ENCODE measurements at places on chromosomes 7 and 10.

GRCh38 chr7:106294334-106294733 is 9.6 kb upstream of the NAMPT start:
- DNase-seq: no peak

DNA sequence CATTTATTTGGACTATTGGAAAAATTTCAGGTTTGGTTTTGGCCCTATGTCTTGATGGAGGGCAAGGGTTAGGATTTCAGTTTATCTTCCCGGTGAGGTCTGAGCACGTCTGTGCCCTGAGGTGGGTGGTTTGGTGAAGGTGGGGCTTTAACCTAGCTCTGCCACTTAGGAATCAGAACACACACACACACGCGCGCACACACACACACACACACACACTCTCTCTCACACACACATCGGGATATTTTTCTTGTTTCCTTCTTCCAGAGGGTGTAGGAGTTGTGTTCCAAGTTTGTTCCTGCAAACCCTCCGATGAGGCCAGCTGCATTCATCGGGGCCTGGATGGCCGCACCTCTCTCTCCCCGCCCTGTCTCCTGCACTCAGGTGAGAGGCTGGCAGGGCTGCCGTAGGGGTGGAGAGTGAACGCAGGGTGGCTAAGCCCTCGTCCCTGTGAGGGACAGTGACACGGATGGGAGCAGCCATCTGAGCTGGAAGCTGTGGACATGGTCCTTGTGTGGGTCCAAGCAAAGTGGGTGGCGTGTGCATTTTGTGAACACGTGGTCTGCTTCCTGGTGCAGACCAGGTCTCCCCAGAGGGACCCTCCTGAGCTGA is 34.2 kb downstream of the CHST12 start:
- DNase-seq: no peak

GRCh38 chr7:158976849-158977593 is 120.7 kb downstream of the DYNC2I1 start:
- DNase-seq: peak; percentile 81

- peak; percentile 29 for DNase-seq
Observed at GRCh38 chr7:74289659-74290552, 699 bp downstream of the CLIP2 start.

GRCh38 chr10:32256613-32257437 is 90.1 kb downstream of the EPC1 start:
- peak; percentile 81 for DNase-seq

DNA sequence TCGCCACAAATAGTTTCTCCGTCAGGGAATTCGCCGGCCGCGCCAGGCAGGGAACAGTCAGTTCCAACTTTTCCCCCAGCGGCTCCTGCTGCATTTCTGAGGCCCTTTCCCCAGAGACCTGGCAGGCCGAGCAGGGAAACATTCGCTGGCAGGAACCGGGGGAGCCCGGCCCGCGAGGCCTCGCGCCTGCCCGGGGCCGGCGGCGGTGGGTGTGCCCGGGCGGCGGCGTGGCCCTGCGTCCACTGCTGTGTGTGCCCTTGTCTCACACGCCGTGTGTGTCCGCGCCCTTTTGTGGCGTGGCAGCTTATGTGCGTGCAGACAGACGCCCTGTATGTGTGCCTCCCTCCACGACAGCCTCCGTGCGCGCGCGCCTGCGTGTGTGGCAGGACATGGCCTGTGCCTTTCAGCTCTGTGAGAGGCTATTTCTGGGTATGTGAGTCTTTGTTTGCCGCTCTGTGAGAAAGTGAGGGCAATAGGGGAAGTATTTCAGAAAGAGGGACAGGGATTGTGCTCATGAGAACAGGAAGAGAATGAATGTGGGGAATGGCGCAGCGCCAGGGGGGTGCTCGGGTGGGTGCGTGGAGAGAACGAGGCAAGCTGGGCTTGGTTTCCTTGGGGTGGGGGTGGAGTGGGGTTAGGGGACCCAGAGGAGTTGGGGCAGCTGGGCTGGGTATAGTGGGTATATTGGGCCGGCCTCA is 689 bp upstream of the SMARCD3 start:
- DNase-seq: peak; percentile 32

DNA sequence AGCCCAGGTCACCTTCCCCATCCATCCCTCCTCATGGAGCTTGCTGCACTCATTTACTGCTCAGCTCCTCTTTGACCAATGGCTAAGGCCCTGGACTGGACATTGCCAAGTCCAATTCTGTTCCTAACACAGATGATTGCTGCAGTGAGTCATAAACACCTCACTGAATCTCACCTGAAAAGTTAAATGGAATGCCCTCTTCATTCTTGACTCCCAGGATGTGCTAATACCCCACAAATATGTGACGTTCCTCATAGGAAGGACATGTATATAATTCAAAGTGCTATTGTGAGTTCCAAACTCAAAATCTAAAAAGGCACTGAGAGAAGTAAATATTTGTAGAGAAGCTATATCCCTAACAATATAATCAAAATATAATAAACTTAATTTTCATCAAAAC is 73.5 kb upstream of the DLX6 start:
- no peak for DNase-seq

DNA sequence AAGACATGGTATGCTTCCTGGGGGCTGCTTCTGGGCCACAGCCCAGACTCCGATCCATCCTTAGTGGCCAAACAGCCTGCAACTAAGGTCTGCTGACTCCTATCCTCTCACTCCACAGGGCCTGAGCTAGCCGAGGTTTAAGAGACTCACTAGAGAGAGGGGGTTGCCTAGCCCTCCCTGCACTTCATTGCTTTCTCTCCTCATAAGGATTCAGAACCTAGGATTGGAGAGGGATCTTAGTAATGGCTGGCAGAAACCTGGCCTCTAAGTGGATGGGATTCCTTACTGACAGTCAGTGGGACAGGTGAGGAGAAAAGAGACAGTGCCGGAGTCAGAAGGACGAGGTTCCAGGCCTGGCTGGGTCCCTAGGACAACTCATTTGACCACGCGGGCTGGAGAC is 8.2 kb upstream of the DDIT4 start:
- DNase-seq: no peak

- DNase-seq: no peak
Observed at GRCh38 chr10:67809107-67809506, 28.9 kb downstream of the DNAJC12 start.

DNA sequence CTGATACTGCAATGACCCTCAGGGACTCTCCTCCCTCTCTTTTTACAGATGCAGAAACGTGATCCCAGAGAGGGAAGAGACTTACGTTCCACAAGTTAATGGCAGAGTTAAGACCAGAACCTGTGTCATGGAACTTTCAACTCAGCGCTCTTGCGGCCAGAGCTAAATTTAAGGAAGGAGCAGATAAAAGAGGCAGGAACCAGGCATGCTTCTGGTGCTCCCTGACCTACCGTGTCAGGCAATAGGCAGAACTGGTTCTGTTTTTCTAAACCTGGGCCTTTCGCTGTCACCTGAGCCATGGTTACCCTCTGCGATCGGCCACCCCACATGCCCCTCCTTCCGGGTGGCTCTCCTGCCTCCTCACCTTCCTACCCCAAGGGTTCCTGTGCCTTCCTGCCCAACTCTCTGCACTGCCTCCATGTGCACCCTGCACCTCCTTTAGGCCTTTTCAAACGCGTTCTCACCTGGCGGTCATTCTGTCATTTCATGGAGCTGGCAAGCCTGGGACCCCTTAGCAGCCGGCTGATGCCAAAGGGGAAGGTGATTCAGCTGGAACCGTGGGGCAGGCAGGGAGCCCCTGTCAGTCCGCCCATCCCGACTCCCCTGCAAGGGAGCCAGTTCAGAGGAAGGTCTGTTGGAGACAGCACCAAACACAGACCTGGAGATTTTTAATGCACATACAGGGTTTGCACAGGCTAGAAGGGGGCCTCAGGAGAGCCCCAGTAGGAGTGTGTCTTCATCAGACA is 7.7 kb upstream of the GBX1 start:
- DNase-seq: no peak

GRCh38 chr7:105245398-105246114 is 143.2 kb downstream of the SRPK2 start:
- DNase-seq: no peak

GRCh38 chr10:110815354-110816004 is 56.2 kb upstream of the PDCD4 start:
- DNase-seq: no peak

GRCh38 chr10:113399065-113399464 is 153.8 kb upstream of the HABP2 start:
- DNase-seq: no peak
